NCI-H748 treated with DMSO at 0.1 percent for 48 hours (cell line): ENCODE measurements at places on chromosomes 16 and 17.
A peak's percentile ranks its signal among the peaks of the same experiment; 100 is the strongest.

GRCh38 chr17:6374761-6375312 is 60.1 kb downstream of the AIPL1 start:
- no peak for DNase-seq

DNA sequence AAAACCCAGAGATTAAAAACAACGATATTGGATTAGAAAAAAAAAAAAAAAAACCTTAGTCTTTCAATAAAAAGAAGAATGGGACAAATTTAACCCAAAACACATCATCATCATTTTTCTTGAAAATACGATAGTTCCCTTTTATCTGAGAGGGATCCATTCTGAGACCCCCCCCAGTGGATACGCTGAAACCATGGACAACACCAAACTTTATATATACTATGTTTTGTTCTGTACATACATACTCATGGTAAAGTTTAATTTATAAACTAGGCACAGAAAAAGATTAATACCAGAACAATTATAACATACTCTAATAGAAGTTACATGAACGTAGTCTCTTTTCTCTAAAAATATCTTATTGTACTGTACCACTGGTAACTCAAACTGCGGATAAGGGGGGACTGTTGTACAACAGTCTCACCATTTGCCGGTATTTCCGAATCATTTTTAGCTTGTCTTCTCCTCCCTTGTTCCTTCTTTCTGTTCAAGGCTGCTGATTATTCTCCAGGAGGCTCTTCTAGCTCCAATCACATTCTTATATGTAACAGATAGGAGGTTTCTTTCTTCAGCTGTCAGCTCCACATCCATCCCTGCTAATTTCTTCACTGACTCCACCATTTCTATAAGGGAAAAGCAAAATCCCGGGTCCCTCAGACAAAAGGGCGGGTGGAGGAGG is 37.0 kb downstream of the RNF135 start:
- DNase-seq, result no peak

DNA sequence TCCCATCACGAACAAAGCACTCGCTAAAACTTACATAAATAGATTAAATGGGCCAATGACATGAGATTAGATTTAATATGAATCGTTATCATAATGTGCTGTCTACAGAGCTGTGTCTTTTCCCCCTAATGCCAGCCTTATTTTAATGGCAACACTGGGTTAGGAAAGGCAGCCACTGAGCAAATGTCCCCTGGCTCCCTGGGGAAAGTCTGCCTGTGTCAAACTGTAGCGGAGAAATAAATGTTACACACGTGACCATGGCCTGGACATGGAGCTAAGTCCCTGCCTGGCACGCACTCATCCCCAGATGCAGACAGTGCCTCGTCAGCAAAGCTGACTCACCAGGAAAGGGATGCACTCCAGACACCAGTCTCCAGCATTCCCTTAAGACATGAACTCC is 61.3 kb upstream of the SDK2 start:
- peak; percentile 11 for DNase-seq

DNA sequence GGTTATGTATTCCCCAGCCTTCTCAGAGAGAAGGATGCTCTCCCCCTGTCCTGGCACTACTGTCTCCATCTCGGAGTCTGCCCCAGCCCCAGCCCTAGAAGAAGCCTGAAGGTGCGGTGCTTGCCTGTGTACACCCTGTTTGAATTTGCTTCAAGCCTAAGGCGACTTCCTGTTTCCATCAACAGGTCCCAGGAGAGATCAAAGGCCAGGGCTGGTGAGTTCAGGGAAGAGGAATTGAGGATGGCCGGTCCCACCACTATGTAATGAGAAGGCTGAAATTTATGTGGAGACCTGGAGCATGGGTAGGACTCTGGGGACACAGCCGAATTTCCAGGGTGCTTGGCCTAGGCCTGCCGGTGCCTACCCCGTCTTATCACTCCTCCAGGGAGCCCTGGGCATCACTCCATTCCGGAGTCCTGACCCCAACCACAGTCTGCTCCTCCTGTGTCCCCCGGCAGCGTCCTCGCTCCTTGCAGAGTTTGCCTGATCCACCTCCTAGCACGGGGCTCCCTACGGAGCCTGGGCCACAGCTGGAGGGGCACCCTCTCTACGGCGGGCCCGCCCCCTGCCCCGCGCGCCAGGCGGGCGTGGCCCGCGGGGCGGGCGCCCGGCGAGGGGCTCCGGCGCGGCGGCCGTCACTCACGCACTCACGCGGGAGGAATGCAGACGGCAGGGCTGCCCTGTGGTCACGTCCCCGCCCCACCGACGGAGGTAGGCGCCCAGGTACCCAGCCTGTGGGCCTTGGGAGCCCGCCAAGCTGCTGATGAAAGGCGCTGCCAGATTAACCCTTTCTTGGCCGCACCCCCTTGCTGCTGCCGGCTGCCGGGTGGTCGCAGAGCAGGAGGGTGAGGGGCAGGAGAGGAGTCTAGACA is 53.8 kb upstream of the TAC4 start:
- DNase-seq, result no peak

DNA sequence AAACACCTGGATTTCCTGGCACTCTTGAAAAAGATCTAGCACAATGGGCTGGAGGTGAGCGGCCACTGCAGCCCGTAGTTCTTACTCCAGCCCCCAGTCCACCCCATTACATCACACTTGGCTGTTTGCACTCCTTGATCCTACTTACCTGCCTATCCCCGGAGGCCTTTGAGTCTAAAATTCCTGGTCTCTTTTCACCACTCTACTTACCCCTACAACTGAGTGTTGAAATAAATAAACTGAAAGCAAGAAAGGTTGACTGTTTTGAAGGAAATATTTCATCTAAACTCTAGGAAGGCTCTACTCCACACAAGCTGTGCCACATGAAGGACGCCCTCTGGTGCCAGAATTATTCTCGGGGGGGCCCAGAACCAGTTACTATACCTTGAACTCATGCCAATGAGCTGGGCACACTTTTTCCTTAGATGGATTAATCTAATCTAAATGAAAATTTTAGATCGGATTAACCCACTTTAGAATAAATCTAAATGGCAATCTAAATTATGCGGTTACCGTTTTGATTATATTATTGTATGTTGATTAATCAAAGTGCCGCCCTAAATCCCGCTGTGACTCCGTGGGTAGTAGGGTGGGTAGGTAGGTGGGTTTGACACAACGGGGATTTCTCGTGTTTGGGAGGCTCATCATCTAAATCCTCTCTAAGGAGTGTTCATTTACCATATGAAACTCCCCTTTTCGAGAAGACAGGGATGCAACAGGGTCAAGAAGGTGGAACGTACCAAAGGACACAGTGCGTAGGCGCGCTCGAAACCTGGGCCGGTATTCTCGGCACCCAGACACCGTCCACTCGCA is 651 bp upstream of the EIF1 start:
- peak; percentile 70 for DNase-seq

DNA sequence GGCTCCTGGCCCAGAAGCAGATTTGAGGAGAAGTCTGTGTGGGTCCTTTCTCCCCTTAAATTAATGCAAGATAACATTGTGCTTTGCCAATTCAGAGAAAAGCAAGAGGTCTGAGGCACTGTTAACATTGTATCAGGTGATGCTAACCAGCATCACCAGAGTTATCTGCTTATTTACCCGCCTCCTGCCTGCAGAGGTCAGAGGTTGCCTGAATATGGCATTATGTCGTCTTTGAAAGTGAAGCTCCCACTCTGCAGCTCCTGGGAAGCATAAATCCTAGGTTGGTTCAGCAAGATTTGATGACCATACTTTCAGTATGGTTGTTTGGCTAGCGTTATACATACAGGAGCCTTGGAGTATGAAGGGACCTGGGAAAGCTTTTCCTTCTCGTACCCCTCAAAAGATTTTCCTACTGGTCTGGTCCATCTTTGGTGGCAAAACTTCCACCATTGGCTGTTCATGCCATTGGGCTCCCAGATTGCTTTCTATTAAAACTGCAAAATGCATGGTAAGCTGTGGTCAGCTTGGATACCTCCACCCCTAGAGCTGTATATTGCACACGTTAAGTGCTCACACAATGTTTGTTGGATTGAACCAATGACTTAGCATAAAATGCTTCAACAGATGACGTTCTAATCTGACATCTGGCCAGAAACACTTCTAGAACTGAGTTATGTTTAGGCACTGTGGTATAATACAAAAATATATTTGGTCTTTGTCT is 24.1 kb downstream of the CHD9 start:
- DNase-seq, result no peak
